ENCODE measurements at places on chromosomes 2 and 18.

- DNase-seq, result no peak
These were observed 144.2 kb upstream of the CDH7 start for GRCh38 chr18:65606551-65607130.

GRCh38 chr2:3481736-3482362 is 37.5 kb downstream of the ADI1 start:
- DNase-seq, result no peak

DNA sequence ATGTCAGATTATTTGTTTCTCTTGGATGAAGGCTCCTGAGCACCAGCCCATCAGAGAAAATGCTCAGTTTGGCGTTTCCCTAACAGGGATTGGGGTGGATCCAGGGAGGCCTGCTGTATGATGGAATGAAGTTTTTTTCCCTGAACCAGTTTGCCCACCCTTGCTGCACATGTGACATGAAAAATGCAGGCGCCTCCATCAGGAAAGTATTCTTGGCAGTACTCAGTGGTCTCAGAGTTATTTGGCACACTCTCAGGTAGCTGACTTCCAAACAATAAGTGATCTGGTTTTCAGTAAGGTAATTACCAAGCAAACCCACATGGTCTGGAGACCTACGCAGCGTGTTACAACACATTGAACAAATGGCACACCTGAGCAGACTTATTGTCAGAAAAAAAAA is 254.9 kb downstream of the PAX3 start:
- DNase-seq, result no peak

- DNase-seq, result no peak
These were observed 74.7 kb upstream of the ODC1 start for GRCh38 chr2:10522726-10523405.

GRCh38 chr18:1527805-1528204 is 623.1 kb downstream of the ADCYAP1 start:
- DNase-seq, result no peak

DNA sequence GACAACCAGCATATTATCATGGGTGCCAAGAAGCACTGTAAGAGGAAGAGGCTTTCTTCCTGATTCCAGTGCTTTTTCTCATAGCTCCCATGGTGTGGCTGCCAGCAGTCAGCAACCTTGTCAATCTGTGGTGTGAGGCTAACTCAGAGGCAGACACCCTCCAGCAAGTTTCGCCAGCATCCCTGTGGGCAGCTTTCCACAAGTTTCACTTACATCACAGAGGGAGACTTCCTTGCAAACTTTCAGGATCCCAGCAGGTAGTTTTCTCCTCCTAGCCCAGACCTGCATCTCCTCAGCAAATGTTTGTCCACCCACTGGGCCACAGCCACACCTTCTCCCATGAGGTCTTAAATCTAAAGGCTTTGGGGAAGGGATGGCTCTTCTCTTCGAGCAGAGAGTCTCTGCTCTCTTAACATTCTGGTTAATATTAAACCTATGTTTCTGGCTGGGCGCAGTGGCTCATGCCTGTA is 9.1 kb downstream of the DNAH7 start:
- no peak for DNase-seq

- DNase-seq, result no peak
These were observed 10.1 kb upstream of the CD226 start for GRCh38 chr18:69957747-69958146.

DNA sequence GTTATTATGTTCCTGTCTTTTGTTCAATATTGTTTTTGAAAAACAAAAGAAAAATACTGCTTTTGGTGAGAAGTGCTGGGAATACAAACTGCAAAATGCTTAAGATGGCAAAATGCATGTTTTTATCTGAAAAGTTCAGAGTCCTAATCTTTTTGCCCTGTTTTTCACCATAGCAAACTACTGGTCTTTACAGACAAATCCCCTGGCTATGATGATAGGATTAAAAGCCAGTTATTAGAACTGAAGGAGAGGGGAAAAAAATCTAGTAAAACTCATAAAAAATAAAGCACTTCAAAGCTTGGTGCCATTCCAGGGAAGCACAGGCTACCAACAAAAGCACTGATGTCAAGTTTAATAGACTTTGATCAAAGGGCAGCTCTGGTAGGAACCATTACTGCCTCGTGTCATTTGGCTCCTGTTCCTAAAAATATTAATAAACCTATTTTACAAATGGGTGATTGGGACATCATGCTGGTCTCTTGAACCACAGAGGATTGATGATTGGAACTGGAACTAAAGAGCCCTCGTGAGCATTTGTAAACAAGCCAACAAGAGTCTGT is 194.7 kb downstream of the RAB3GAP1 start:
- DNase-seq, result no peak

DNA sequence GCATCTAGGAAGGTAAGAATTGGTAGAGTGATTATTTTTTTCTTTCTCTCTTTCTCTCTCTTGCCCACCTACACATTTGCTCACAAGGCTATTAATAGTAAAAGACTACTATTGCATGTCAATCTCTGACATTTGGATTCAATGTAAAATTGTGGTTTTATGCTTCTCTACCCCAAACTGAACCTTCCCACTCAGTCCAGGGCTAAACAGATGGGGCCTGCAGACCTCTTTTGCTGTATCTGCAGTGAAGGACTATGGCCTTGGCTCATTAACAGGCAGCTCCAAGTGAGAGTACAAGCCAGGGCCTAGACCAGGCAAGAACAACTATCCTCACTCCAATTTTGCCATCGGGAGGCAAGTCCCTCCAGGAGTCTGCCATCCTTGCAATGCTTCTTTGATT is 68.3 kb upstream of the ARL4C start:
- no peak for DNase-seq

- DNase-seq, result no peak
These were observed 41.5 kb upstream of the MC4R start for GRCh38 chr18:60413944-60414547.

DNA sequence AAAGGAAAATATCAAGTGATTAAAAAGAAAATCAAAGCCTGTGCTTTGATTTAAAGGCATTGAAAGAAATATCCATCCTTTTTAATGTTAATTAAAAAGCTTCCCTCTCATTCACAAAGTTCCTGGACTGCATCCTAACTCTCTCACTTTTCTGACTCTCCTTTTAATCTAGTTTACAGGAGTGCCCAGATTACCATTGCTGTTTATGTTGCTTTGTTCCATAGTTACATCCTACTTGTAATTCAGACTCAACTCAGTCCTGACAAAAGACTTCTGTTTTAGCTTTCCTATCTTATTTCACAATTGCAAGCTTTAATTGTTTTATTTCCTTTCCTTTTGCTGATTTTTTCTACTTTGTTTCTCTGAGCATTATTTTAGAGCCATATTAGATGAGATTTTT is 160.7 kb upstream of the DTNA start:
- no peak for DNase-seq

GRCh38 chr2:200278694-200279316 is 27.7 kb upstream of the SPATS2L start:
- DNase-seq, result no peak

DNA sequence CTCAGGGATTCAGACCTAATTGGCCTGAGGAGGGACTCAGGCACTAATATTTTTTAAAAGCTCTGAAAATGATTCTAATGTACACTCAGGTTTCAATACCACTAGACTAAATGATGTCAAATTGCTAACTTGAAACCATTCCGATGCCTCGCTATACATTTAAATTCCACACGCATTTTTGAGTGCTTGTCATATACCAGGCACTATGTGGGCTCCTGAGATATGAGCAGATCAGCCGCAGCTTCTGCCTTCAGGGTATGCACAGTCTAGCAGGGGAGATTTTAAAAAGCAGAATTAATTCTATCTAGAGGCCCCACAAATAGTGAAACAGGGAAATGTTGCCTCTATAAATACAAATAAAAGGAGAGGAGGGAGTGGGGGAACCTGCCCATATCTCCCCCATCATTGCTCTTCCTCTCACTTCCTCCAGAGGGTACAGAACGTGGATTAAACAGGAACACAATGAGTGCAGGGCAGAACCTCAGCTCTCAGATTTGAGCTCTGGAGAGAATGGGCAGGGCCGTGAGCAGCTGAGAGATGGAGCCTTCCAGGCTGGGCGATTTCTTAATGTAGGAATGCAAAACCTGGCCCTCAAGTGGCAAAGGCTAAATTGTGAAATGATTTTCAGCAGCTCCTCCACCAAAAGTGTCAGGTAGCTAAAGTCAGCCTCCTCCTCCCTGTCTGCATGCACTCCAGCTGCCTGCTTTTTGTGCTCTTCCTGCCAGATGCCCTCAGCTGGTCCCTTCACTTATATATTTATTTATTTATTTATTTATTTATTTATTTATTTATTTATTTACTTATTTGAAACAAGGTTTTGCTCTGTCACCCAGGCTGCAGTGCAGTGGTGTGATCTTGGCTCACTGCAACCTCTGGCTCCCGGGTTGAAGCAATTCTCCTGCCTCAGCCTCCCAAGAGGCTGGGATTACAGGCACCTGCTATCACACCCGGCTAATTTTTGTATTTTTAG is 24.6 kb upstream of the LBH start:
- DNase-seq, result no peak

DNA sequence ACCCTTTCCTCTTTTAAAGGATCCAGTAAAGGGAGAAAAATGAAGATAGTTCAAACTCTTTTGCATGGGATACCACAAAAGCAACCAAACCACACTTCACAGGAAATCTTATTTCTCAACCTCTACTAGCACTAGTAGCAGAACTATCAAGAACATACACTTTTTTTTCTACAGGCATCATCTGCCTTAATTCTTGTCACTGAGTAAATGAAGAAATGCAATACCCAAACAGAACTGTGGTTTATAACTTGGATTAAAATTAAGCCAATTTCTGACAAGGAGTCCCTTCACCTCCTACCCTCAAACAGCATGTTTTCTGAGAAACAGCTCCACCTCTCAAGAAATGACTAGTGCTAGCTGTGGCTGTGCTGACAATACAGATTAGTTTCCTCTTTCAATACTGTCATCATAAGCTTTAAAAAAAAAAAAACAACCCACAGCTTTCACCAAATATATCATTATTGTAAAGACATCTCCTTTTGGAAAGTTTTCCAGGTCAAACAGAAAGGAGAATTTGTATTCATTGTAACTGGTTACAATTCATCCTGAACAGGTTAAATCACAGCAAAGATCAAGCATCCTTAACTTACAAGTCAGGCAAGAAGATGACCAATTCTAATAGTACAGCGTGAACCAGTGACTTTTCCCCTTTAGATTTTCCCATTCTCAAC is 44.4 kb downstream of the PTPN2 start:
- no peak for DNase-seq

GRCh38 chr2:173990970-173991819 is 26.0 kb upstream of the SP3 start:
- no peak for DNase-seq

- no peak for DNase-seq
These were observed 48.2 kb downstream of the RPL37A start for GRCh38 chr2:216546641-216547403.

GRCh38 chr2:31735716-31736115 is 155.0 kb upstream of the SRD5A2 start:
- no peak for DNase-seq

GRCh38 chr2:150567771-150568301 is 80.4 kb upstream of the RND3 start:
- no peak for DNase-seq

DNA sequence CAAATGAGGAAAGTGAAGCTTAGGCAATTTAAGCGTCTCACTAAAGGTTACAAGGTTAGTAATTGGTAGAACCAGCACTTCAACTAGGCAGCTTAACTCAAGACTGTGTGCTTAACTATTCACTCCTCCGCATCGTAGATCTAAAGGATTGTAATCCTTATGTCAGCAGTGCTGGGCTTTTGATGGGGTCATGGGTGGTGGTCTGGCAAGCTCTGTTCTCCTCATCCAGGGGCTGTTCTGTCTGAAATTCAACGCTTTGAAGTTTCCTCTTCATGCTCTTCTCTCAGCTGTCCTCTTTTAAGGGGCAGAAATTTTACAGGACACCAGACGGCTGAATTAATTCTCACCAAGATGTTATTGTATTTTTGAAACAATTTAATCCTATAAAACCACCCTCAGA is 165.5 kb upstream of the FAM98A start:
- no peak for DNase-seq

DNA sequence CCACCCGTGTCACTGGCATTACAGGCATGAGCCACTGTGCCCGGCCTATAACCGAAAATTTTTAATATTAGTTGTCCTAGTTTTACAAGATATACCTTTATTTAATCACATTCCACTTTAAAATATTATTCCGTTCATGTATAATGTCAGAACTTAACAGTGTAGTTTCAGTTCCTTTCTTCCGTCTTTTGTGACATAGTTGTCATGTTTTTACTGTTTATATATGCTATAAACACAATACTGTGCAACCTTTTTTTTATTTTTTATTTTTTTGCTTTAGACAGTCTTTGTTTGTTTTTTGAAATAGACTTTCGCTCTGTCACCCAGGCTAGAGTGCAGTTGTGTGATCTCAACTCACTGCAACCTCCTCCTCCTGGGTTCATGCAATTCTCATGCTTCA is 129.5 kb upstream of the TTC27 start:
- DNase-seq, result no peak

DNA sequence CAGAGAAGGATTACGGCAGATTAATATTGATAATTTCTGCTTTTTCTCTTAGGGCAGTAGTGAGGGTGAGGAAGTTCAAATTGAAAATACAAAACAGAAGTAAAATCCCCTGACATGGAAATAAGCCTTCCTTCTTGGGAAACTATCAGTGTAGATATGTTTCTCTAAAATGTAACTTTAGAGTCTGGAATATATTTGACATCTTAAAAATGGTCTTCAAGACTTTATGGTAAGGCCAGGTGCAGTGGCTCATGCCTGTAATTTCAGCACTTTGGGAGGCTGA is 33.0 kb downstream of the INPP5D start:
- no peak for DNase-seq

- no peak for DNase-seq
These were observed 11.6 kb upstream of the MALT1 start for GRCh38 chr18:58659691-58660090.

GRCh38 chr2:186382932-186383331 is 103.1 kb upstream of the ZC3H15 start:
- DNase-seq, result no peak

GRCh38 chr2:132915812-132916549 is 246.0 kb upstream of the LYPD1 start:
- DNase-seq, result no peak

- no peak for DNase-seq
These were observed 134.4 kb downstream of the FIGN start for GRCh38 chr2:163601377-163601776.

- no peak for DNase-seq
These were observed 156.4 kb downstream of the CCBE1 start for GRCh38 chr18:59540780-59541179.

DNA sequence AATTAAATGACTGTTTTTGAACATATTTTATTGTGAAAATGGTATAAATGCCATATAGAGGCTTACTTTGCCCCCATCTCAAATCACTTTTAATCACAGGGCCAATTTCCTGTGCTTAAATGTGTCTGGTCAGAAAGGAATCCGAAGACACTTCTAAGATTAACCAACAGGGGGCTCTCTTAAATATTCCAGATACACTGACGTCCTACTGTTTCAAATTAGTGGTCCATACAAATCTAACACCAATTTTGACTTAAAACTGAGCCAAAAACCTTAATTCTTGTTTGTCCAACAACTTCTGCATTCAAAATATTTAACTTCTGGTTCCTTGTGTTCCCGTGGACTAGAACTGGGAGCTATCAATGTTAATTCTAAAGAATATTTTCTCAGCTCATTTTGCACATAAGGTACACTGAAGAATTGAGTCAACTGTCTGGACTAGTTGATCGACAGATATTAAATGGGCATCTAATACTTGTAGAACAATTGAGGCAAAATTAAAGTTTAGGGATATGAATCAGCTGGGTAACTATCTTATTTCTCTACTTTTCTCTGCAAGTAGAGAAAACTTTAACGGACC is 557.5 kb downstream of the ARHGAP15 start:
- no peak for DNase-seq

Data from activated CD8-positive, alpha-beta memory T cell treated with anti-CD3 and anti-CD28 coated beads, Interleukin-2, amount 50 U/mL, for 4 hours (primary cell).